Fibroblast of lung (primary cell): ENCODE measurements at places on chromosomes 3 and 15. TPM values are rescaled to one million over a fixed set of nuclear protein-coding genes. Genes with fewer than 3 reads are reported as not detected.

- DNase-seq = peak; percentile 51
Observed at GRCh38 chr3:115363071-115363470, 216.0 kb upstream of the ZBTB20 start.

DNA sequence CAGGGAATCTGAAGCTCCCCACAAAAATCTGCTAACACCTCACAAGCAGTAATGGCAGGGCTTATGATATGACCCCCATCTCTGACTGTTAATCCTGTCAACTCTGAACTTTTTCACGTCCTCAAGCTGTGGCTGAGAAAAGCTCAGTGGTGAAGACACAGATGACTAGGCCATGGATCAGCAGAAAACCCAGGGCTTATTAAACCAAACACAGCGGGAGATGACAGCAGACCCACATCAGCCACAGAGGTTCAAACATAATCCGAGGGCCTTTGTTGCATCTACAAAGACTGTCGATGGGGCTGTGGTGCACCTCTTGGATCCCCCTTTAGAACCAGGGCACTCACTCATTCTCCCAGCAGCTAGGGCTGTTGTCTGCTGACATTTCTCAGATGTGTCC is 50.4 kb downstream of the GLB1 start:
- no peak for DNase-seq

DNA sequence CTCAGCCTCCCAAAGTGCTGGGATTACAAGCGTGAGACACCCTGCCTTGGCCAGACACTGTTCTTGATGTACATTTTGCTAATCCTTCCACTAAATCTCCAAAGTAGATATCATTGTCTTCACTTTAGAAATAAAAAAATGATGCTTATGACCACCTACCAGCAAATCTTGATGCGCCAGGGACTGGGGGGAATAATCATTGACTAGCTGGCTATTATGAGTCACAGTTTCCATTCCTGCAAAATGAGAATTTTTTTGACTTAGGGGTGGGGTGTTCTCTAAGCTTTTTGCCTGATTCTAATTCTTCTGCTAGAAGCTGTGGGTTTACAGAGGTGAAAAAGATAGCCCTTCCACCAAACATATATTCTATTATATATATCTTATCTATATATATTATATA is 17.1 kb upstream of the RFC4 start:
- no peak for DNase-seq

DNA sequence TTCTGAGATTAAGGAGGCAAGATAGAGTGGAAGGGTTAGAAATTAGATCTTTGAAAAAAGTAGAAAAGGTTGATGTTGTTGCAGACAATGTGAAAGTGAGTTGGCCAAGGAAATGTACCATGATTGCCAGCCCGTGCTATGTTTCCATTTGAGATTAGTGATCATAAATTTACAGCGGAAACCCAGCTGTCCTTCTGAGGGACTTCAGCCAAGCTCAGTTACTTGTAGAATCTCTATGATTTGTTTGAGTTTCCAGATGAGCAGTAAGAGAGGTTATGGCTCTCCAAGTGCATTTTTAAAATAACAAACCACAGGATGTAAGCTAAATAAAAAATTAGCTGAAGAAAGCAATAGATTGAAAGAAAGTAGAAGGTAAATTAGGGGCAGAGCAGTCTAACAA is 54.2 kb upstream of the RBMS3 start:
- DNase-seq = peak; percentile 37

- no peak for DNase-seq
Observed at GRCh38 chr15:67409175-67409574, 111.8 kb upstream of the C15orf61 start.

DNA sequence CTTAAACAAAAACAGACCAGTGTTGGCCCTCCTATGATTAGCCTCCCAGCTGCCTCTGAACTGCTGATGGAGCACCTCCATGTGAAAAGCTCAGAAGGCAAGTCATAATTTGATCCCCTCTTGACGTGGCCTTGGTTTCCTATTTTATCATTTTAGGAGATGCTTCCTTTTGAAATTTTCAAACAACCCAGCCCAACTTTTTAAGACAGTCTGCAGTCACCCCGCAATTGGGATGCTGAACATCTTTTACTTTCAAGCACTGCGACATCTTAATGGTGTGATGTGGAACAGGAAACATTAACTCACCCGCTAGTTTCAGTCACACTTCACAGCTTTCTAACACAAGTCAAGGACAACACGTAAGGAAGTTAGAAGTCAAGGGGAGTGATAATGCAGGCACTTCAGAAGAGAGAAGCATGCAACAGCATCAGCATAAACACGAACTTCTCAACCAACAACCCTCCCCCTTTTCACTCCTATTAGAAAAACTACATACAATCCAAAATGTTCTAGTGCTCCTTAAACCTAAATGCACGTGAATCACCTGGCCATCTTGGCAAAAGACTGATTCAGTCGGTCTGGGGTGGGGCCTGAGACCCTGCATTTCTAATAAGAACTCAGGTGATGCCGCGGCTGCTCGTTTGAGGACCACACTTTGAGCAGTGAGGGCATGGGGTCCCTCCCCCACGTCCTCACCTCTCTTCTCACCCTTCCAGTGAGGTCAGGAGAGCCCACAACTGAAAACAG is 161.5 kb downstream of the FOXP1 start:
- DNase-seq = no peak

- DNase-seq = no peak
Observed at GRCh38 chr3:40869013-40869412, 330.3 kb upstream of the CTNNB1 start.

GRCh38 chr3:115652738-115653137 is 29.4 kb downstream of the GAP43 start:
- no peak for DNase-seq

DNA sequence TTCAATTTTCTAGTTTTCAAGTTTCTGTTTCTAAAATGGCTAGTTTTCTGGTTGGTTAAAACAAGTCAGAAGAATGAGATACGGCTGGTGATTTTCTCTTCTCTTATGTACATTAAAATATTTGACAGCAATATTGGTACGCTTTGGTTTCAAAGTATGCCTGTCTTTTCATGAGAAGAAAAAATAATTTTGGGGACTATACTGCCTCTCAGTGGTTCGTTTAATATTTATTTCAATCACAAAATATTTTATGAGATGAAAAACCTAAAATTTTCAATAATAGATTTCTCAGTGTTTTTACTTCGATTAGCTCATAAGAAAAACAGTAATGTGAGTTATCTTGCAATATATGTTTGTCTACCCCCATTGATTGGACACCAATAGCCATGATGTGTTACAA is 72.8 kb upstream of the AADACL2 start:
- DNase-seq = no peak

GRCh38 chr3:45205126-45205525 is 21.0 kb downstream of the TMEM158 start:
- peak; percentile 32 for DNase-seq

DNA sequence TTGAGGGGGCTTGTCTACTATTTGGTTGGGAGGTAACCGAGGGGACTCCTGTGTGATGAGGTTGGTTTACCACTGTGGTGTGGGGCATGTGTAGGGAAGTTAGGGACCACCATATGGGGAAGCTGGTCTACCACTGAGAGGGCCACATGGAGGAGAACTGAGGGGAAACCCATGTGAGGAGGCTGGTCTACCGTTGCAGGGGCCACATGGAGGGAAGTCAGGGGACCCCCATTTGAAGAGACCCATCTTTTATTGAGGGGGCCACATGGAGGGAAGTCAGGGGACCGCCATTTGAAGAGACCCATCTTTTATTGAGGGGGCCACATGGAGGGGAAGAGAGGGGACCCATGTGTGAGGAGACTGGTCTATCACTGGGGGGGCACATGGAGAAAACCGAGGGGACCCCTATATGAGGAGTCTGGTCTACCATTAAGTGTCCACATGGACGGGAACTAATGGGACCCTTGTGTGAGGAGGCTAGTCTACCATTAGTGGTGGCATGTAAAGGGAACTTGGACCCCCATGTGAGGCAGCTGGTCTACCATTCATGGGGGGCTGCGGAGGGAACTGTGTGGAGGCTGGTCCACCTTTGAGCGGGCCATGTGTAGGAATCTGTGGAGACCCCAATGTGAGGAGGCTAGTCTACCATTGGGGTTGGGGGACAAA is 165.5 kb downstream of the FBLN2 start:
- DNase-seq = no peak

DNA sequence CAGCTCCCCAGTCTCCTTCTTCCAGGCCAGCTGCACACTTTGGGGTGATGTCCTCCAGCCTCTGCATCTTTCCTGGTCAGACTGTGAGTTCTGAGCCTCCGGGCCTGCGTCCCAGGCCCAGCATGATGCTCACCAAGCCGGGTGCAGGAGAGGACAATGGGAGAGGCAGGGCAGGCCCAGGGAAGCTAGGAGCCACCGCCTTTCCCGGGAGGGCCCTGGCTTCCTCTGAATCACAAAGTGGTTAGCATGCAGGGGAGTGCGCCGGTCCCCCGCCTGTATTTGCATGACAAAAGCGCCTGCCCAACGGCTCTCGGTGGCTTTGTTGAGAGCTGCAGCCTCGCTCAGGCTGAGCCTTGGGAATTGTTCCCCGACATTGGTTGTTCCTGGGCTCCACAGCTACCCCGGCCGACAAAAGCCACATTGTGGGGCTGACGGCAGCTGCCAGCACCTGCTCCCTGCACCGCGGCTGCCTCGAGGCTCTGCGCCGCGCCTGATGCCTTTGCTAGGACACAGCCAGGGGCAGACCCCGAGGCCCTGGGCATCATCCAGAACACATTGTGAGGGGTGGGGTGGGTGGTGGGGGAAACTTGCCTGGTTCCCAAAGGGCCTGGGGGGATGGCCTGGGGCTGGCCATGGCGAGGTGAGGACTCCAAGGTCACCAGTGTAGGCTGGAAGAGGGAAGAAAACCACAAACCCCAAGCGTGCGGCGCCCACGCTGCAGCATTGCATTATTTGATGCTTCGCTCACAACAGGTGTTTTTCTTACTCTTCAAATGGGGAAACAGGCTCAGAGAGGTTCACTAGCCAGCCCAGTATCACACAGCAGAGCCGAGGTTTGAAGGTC is 20.0 kb upstream of the KLF13 start:
- DNase-seq = peak; percentile 33

Gene ADAMTS17
- under 0.01 and 0.17 TPM in 2 replicates for total RNA-seq

Gene CHRNB4
- total RNA-seq = not detected in 2 replicates

Gene AHSG
- total RNA-seq = not detected in 2 replicates

Gene ERC2
- 0.17 and 0.26 TPM in 2 replicates for total RNA-seq

Gene TGFBR2
- total RNA-seq = 86.5 and 93.0 TPM in 2 replicates

Gene ACAD11
- 44.9 and 101 TPM in 2 replicates for total RNA-seq

Gene DUOXA2
- not detected in 2 replicates for total RNA-seq

Gene ZNF717
- 18.2 and 23.8 TPM in 2 replicates for total RNA-seq

Gene TRH
- not detected in 2 replicates for total RNA-seq
